ENCODE measurements at places on chromosomes 2 and 18. TPM values are rescaled to one million over a fixed set of nuclear protein-coding genes. Genes with fewer than 3 reads are reported as not detected.

DNA sequence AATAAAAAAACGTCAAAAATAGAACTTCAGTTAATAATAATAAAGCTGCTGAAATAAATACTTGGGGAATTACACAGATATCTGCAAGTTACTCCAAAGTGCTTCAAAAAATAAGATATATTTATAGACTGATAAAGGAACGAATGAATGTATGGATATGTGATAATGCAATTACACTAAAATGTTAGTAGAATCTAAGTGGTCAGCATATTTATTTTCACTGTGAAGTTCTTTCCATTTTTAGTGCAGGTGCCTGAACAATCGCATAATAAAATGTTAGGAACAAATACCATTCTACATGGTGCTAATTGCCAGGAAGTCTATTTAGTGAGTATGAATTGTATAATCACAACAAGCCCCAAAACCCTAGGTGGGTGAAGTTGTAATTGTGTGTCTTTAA, 169.6 kb upstream of the RGPD4 start:
- DNase-seq = no peak

DNA sequence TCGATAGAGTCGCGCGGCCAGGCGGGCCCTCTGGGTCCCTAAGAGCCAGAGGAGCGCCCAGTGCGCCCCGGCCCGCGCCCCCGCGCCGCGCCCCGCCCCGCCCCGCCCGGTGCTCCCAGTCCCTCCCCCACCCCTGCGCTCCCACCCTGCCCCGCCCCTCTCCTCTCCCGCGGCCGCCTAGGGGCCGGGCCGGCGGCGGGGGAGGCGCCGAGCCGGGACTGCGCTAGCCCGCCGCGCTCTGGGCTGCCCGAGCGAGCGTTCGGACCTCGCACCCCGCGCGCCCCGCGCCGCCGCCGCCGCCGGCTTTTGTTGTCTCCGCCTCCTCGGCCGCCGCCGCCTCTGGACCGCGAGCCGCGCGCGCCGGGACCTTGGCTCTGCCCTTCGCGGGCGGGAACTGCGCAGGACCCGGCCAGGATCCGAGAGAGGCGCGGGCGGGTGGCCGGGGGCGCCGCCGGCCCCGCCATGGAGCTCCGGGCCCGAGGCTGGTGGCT, at the start of gene GPC1:
GPC1 (plus strand) TSS at position 207 of the 491 bp plus-strand sequence; CDS start at position 463, 256 bp downstream.
- DNase-seq = no peak

DNA sequence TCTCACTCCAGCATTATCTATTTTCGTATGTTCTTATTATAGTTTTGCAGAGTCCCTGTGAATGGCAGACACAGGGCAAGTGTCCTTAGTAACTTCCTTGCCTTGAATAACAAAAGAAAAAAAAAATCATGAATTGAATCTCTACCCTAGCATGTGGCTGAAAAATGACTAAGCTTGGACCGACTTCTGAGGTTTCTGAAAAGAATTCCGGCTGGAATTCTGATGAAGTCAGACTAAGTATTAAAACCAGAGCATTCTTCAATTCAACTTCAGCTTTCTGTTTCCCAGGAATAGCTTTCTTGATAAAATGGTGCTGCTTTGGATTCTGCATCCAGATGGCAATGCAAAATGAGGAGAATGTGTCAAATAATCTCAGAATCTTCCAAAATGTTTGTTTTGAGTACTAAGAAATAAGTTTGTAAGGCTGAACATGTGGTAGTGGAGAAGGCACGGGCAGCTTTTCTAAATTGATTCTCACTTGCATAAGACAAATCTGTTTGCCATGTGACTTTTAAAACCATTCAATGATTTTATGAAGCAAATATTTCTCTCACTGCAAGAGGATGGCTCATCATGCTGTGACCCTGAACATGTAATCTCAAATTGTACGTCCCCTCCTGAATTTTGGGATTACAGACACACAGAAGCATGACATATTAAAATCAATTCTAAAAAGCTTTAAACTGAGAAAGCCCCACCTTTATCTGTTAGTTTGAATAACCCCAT, 1462.8 kb upstream of the LRRTM1 start:
- DNase-seq = peak; percentile 89

DNA sequence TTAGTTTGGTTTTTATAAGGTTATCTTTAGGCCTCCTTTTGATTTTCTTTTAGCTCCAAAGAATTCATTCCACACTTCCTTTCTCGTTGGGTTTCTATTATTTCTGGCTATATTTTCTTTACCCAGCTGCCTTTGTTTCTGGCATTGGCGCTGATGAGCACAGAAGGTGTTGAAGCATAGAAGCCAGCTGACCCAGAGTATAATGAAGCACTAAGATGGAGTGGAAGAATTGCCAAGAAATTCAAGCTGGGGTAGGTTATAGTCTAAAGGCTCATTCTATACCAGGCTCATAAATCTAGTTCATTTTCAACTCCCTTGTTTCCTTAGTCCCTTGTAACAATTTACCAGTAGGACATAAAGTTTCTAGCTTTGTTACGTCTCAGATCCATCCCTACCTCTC, 169.5 kb downstream of the HRH4 start:
- DNase-seq = no peak

- DNase-seq = peak; percentile 57
Observed at GRCh38 chr2:139790807-139791752, 1010.9 kb upstream of the NXPH2 start.

DNA sequence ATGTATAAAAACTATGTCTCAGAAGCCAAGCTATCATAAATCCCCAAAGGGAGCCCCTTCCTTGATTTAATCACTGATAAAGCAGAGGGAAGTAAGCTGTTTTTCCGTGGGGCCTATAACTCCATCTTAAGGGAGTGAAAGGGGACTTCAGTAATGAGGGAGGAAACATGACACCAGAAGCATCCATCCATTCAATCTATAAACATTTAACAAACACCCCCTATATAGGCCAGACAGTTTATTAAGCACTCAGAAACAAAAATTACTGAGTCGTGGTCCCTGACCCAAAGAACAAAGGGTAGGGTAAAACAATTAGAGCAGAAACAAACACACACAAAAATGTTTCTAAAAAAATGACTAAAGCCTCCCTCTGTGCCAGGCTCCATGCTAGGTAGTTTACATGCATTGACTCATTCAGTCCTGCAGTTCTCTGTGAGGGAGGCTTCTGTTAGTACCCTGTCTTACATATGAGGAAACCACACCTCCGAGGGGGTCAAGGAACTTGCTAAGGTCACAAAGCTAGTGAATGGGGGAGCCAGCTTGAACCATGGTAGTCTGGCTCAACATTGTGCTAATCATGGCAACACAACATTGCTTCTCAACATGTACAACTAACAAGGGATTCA, 472.1 kb downstream of the CDH2 start:
- DNase-seq = no peak

DNA sequence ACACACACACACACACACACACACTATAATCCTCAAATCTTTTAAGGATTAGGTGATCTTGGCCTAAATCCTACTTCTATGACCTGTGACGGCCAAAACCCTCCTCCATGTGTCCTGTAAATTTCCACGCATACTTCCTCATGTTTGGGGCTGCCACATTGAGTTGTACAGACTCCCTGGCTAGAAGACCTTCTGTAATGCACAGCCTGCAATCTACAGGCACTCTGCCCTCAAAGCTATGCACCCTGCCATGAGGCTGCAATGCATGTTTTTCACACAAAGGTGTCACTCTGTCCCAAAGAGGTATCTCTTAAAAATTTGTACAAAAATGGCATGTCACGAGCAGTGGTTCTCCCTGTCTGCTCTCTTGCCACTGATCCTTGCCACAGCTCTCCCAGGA, 26.4 kb upstream of the B4GALT6 start:
- DNase-seq = no peak

- DNase-seq = no peak
Observed at GRCh38 chr2:130387071-130387400, 31.2 kb downstream of the PTPN18 start.

- no peak for DNase-seq
Observed at GRCh38 chr2:36449943-36450392, 94.4 kb downstream of the CRIM1 start.

DNA sequence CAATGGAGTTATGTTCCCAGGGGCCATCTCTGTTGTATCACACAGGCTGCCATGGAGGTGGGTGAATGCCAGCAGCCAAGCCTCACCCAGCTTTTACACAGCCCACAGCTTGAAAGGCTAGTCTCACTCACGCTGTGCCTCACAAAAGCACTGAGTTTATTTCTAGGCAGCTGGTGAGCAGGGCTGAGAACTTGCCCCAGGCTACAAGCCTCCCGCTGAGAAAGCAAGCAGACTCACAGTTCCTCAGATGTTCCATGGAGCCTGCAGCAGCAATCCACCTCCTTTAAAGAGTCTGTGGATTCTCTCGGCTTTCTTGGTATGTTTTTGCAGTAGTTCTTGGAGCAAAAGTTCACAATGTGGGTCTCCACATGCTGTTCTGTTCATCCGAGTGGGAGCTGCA, 40.9 kb upstream of the ALKAL2 start:
- no peak for DNase-seq

- DNase-seq = no peak
Observed at GRCh38 chr2:195575016-195575415, 82.0 kb upstream of the SLC39A10 start.

GRCh38 chr2:2269989-2270562, 61.0 kb downstream of the MYT1L start:
- DNase-seq = no peak

DNA sequence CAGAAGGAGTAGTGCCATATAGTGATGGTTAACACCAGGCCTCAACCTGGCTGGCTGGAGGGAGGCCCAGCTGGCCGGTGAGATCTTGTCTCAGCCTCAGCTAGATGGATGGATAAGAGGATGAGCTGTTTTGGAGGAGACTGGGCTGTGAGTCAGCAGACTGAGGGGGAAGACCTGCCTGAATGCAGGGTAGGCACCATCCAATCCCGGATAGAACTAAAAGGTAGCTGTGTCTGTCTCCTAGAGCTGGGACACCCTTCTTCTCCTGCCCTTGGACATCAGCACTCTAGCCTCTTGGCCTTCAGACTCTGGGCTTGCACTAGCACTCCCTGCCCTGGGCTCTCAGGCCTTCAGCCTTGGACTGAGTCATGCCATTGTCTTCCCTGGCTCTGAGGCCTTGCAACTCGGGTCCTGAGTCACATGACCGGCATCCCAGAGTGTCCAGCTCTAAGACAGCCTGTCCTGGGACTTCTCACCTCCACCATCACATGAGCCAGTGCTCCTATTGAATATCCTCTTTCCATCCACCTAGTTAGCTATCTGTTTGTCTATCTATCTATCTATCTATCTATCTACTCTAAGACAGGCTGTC, 131.3 kb downstream of the TPO start:
- DNase-seq = no peak

DNA sequence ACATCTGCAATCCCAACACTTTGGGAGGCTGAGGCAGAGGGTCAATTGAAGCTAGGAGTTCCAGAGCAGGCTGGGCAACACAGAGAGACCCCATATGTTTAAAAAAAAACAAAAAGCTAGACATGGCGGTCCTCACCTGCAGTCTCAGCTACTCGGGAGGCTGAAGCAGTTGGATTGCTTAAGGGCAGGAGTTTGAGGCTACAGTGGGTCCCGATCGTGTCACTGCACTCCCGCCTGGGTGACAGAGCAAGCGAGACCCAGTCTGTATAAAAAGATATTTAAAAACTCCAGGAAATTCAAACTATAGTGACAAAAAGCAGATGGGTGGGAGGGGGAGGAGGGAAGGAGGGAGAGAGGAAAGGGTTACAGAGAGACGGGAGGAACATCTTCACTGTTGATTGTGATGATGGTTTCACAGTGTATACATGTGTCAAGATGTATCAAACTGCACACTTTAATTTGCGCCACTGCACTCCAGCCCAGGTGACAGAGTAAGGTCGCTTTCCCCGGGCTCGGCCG, 942 bp upstream of the ZNF236 start:
- DNase-seq = no peak

- DNase-seq = no peak
Observed at GRCh38 chr2:241309684-241310117, 5.8 kb downstream of the HDLBP start.

SLC4A3 gene
- 2.5 TPM for total RNA-seq

CIB4 gene
- not detected for total RNA-seq

MDH1B gene
- total RNA-seq = 0.99 TPM

NGEF gene
- total RNA-seq = 3.9 TPM

RGPD4 gene
- not detected for total RNA-seq

ID2 gene
- 122 TPM for total RNA-seq

IL1F10 gene
- total RNA-seq = 2.7 TPM

DNAH6 gene
- total RNA-seq = 0.30 TPM

All from skin of body (tissue), 3 donors.